ENCODE measurements at places on chromosomes 13 and 19.
A peak's percentile ranks its signal among the peaks of the same experiment; 100 is the strongest.

DNA sequence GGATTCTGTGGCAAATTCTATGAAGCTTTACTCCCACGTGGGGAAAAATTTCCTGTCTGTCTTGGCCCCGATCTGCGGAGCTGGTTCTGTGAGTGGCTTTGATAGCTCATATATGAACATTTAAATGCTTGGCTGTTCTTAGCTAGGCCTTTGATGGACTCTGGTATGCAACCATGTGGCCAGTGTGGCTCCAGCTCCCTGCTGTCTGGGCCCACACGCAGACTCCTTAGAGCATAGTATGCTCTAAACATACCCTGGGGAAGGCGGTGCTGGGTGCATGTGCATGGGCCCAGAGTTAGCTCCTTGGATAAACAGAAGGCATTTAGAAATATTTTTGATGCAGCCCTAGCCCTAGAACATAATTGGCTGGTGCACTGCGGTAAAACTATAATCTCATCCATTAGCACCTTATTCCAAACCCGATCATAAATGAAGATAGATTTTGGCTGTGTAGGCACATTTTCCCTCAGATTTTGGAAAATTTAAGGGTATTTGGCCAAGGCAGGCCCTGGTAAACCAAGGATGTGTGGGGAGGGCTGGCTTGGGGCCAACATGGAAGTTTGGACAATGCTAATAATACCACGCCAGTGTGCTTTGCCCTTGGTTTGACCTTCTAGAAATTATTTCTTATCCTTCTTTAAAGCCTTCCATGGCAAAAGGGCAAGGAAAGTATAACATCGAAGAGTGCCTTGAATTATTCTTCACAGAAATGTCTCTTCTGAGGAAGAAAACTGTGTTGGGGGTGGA lies 153.5 kb downstream of the LMO7 start:
- no peak for DNase-seq

DNA sequence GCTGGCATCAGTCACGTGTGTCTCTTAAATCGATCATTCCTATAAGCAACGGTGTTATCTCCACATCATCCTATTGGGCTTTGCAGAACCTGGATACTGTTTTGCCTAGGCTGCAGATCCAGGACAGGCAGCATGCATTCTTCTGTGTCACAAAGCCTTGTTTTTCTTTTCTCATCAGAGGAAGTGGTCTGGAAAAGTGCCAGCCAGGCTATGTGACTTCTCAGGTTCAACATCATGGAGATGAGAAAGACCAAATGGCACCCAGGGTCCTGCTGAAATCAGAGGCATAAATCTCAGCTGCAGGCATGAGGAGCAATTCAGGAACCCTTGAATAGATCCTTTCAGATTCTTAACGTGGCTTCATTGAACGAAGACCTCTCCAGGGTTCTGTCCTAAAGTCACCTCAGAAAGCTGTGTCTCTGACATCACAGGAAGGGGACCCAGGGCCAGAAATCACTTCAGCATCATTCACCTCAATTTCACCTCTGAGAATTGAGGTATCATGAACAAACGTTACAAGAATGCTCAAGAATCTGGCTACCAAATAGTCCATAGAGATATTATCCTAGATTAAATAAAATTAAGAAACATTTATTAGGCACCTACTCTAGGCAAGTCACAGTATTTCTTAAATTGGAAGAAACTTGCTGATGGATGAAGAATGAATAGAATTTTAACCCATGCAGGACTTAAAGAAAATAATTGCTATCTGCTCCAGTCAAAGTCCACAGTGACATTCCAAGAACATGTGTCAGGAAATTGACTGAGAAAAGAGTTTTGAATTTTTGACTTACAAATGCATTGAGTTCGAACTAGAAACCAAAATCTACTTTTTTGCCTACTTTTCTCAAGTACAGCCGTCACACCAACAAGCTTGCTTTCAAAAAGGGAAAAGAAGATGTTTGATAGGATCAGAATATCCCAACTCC lies 124.1 kb downstream of the COG6 start:
- DNase-seq, result no peak

DNA sequence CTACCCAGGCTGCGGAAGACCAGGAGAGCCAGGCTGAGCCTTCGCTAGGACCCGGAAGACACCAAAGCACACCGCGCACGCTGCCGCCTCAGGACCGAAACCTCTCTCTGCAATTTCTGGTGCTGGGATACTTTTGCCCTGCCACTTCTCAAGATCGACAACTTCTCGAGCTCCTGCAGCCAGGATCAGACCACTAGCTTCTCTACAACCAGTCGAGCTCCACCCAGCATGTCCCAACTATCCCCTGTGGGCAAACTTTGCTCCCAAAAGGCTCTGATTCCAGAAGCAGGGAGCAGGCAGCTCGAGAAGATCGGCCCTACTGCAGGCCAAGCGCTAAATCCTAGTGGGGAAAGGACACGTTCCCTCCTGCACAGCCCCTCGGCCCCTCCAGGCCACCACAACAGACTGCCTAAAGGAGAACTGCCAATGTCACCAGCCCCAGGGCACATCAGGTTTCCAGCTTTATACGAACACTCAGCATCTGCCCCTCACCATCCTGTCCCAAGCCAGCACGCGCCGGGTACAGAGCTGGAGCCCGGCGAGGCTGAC lies 979 bp downstream of the AKAP8 start:
- peak; percentile 36 for DNase-seq

DNA sequence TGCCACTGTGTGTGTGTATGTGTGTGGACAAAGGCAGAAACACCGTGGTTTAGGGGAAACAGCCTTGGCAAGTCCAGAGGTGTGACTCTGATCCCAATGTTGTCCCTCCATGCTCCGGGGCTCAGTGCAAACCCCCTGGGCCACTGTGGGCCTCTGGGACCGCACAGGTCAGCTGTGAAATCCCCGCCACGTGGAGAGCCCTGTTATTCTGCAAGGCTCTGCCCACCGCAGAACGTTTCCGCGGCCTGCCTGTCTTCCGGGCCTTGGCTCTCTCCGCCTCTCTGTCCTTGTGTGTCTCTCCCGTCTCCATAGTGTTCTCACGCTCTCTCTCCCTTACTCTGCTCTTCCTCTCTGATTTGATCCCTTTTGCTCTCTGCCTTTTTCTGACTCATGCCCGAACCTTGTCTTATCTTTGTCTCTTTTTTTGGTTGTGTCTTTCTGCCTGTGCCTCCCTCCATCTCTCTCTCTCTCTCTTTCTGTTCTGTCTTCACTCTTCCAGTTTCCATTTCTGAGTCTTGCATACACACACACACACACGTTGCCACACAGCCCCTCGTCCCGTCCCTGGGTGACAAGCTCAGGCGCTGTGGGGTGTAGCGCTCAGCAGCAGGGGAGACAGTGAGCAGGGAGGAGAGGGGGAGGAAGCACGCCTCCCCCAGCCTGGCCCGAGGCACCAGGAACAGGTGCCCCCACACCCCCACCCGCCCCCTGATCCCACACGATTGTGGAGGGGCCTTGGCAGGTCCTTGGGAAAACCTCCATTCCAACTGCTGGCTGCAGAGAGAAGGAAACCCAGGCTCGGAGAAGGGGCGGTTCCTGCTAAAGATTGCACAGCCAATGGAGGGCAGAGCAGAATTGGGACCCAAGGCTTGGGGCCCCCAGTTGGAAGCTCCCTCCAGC lies 3.0 kb downstream of the TTYH1 start:
- DNase-seq, result no peak

DNA sequence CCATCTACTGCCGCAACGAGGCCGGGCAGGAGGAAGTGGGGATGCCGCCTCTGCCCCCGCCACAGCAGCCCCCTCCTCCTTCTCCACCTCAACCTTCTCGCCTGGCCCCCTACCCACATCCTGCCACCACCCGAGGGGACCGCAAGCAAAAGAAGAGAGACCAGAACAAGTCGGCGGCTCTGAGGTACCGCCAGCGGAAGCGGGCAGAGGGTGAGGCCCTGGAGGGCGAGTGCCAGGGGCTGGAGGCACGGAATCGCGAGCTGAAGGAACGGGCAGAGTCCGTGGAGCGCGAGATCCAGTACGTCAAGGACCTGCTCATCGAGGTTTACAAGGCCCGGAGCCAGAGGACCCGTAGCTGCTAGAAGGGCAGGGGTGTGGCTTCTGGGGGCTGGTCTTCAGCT lies 3.4 kb upstream of the NUP62 start:
- DNase-seq, result peak; percentile 52

DNA sequence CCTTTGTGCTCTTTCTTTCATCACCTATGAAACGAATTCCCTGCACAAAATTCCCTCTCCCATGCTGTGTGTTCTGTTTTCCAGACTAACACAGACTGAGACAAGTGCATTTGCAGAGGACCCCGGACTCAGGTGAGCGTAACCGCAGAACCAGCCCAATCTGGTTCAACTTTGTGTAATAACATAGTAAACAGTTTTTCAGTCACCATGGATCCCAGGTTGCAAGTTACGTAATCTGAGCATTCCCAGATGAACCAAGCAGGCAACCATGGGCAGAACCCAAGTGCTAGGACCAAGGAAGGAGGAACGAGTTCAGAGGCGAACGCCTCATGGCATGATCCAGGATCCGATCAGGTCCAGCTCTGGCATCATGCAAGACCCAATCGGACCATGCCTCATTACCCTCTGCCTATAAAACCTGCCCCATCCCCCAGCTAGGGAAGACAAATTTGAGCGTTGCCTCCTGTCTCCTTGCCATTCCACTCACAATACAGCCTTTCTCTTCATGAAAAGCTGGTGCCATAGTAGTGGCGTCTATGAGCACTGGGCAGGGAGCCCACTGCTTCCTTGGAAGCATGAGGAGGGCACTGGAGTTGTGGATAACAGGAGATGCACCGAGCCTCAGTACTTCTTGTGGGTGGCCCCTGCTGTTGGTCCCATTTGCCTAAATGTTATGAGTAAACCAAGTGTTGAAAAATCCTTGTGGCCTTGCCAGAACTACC lies 107.6 kb downstream of the ABCC4 start:
- no peak for DNase-seq

GRCh38 chr13:22189176-22190048 lies 518.5 kb downstream of the FGF9 start:
- DNase-seq, result no peak

DNA sequence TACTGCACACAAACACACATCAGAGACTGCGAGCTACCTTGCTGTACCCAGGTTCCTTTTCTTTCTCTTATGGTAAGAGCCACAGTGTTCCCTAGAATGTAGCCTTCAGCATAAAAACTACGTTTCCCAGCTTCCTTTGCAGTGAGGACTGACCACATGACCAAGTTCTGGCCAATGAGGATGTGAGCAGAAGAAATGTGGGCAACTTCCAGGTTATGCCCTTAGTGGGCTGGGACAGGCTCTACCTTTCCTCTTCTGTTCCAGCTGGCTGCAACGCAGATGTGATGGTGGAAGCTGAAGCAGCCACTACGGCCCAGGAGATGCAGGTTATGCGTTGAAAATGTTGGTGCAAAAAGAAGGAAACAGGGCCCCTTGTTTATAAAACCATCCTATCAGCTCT lies 27.5 kb downstream of the VRK3 start:
- DNase-seq, result peak; percentile 17

GRCh38 chr13:102620516-102620915 lies 23.7 kb downstream of the TPP2 start:
- no peak for DNase-seq

DNA sequence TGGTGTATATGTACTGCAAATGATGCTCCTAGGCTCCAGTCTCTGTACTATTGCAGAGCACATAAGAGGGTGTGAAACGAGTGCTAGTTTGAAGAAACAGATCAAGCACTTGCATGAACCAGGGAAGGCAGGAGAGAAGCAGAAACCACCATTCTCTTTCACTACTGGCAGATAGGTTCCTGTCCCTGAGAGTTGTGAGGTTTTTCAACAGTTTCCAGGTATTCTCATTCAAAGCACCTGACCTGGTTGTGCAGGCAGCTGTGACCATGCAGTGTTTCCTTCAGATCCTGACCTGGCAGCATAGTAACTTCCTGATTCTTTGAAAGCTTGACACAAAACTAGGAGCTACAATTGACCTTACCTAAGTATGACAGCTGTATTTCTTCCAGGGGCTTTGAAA lies 164.9 kb downstream of the UFM1 start:
- DNase-seq, result no peak

- DNase-seq, result no peak
These were observed 17.2 kb upstream of the TNFSF14 start for GRCh38 chr19:6687114-6687513.

- no peak for DNase-seq
These were observed 24.3 kb upstream of the SHFL start for GRCh38 chr19:10061717-10062310.

DNA sequence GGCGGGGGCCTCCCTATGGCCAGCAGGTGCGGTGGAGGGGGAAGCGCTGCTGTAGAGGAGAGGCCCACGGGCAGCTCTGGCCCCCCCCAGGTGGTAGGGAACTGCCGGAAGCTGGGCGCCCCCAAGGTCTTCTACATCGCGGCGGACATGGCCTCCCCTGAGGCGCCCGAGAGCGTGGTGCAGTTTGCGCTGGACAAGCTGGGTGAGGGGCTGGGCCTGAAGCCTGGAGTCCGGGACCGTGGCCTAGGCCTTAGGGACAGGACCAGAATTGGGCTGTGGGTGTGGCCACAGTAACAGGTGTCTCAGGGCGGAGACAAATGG lies 3.8 kb upstream of the RPL36 start:
- DNase-seq, result no peak

DNA sequence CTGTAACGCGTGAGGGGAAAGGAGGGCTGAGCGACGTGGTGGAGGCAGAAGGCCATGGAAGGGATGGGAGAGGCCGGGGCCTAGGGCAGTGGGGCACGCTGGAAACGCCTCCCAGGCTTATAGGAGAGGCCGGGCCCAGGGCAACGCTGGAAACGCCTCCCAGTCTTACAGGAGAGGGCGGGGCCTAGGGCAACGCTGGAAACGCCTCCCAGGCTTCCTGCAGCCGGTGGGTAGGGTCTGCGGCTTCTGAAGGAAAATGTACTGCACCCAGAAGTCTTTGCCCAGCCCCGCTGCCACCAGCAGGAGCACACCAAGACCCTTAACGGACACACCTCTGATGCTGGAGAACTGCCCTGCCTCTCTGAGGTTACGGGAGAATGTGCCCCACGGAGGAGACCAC lies 9.1 kb downstream of the CACTIN start:
- DNase-seq, result no peak

DNA sequence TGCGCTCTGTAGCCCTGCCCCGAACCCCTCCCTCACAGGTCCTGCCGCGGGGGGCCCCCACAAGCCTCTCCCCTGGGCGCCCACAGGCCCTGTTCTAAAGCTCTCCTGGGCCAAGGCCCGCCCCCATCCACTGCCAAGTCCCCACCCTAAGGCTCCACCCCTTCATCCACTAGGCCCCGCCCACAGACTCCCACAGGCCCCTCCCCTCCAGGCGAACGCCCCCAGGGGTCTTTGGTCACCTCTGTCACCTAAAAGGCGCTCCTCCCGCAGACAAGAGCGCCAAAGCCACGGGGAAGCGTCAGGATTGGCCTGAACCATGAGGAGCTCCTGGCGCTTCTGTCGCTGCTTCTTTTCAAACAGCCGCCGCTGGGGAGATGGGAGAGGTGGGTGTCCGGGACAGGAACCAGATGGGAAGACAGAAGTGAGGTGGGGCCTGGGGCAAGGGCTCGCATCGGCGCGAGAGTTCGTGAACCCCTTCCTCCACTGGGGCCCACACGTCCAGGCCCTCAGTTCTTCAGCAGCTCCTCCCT lies 2.3 kb downstream of the TULP2 start:
- DNase-seq, result peak; percentile 65

GRCh38 chr13:98821372-98822224 lies 69.1 kb upstream of the SLC15A1 start:
- no peak for DNase-seq

GRCh38 chr13:109817591-109818535 lies 31.5 kb upstream of the IRS2 start:
- DNase-seq, result no peak
